ENCODE measurements at places on chromosomes 6 and 20.

- DNase-seq = no peak
These were observed 131.6 kb downstream of the OGFRL1 start for GRCh38 chr6:71420095-71420692.

DNA sequence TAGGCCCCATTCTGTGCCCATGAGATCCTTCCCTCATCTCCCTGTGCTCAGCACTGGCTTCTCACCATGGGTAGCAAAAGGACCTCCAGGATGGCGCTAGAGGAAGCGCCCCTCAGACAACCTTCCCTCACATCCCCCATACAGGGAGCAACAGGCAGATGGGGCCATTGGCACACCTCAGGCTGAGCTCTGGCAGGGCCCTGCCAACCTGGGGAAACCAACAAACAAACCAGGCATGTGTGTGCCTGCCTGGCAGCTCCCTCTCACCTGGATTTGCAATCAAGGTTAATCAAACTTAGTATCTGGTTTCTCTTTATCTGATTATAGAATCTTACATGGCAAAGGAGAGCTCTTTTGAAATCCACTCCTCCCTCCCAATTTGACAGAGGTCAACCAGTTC is 134.9 kb downstream of the SLC23A2 start:
- DNase-seq = no peak

DNA sequence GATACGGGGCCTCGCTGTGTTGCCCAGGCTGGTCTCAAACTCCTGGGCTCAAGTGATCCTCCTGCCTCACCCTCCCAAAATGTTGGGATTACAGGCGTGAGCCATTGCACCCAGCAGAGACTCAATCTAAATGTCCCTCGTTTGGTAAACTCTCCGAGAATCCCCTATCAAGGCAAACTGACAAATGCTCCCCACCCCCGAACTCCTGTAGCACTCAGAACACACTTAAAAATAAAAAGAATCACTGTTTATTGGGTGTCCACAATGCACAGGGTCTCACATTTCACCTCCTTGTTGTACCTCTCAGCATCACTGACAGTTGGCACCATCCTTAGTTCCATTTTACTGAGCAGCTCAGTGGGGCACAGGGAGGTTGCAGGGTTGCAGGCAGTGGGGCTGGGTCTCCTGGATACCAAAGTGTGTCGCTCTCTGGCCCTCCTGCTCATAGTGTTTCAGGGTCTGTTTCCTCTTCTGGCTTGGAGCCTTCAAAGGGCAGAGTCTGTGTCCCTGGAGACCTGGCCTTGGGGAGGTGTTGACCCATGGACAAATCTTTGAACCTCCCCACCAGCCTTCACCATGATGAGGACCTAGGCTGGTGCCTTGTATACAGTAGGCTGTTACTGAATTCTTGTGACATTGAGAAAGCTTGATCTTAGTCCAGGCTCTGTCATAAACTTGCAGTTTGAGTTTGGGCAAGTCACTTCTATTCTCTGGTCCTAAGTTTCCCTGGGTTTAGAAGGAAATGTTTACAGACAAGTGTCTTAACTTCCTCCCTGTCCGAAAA is 8.5 kb upstream of the SRC start:
- DNase-seq = no peak

DNA sequence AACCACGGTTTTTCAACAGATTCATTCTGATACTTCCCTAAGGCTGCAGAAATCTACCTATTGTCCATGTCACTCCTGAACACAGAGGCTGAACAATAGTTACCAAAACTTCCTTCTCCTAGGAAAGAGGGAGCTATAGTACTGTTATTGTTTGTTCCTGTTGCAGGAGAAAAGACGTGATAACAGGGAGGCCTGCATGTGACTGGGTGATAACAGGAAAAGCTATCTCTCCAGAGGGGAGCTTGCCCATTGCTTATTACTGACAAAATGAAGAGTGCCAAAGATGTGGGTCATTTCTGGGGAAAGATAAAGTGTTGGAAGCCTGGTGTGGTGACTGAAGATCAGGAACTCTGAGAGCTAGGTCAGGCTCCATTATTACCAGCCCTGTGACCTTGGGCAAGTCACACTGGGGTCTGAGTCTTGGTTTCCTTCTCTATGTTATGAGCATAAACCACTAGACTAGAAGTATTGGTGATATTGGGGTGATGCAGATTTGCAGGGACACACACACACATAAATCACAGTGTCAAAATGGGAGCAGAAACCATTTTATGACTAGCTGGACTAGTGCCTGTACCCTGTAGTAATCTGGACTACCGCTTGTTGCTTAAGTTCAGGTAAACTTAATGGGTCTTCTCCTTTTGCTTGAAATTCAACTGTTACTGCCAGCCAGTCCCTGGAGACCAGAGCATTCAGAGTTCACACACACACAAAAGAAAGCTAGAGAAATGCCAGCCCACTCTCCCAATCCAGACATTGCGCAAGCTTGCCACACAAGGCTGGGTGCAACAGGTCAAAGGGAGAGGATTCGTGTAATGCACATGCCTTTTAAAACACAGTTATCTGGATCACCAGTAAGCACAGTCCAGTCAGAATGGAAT is 136.0 kb upstream of the CNR1 start:
- DNase-seq = no peak

GRCh38 chr6:130029163-130029562 is 10.8 kb downstream of the L3MBTL3 start:
- DNase-seq = no peak

DNA sequence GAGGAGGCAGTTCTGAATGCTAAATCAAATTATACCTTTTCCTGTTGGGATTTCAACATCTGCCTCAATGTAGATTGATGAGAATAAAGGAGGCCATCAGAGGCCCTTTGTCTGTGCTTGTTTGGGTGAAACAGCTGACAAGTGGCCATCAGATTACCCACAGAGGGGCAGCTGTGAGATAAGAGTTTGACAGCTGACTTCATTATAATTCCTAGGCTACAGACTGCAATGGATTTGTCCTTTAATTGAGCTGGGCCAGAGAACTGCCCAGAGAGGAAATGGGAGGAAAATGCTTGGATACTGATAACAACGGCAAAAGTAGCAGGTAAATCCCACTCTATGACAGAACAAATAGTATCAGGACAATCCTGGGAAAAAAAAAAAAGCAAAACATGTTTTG is 649.4 kb downstream of the HDGFL1 start:
- DNase-seq = no peak

GRCh38 chr6:98514073-98514720 is 320.2 kb upstream of the POU3F2 start:
- no peak for DNase-seq

DNA sequence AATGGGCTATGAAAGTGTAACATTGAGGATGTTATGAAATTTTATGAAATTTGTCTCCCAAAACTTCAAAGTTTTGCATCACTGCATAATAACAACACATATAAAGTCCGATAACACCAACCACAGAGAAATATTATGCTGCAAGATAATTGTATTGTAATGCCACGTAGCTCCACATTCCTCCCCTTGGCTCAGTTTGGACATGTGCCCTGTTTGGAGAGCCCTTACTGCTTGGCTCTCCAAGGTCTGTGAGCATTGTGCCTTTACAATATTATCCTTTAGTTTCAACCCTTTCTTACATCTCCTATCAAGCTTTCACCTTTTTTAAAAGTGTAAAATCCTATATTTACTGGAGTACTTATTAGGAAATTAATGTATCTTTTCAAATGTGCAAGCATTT is 10.8 kb downstream of the HBS1L start:
- no peak for DNase-seq

DNA sequence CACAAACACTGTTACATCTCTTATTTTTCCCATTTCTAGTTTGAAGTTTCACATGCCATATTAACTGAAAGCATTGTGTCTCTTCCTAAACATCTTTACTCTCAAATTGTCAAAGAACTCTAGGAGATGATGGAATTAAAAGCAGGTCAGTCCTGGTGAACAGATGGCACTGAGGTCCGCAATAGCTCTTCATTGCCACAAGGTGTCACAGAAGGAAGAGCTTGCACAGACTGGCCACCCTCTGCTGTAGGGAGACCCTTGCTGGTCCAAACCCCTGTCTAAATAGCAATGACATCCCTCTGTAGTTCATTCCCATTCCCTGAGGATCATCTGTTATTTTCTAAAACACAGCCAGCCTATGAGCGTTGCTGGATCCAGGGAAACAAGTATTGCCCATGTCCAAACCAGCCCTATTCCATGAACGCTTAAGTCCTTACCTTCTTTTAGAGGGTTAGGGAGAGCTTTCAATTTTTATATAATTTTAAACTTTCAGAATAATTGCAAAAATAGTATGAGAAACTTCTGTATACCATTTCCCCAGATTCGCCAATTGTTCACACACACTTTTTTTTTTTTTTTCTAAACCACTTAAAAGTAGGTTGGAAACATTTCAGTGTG is 10.1 kb upstream of the HDAC2 start:
- DNase-seq = no peak

GRCh38 chr20:58690396-58691135 is 2.0 kb upstream of the NPEPL1 start:
- no peak for DNase-seq
